ENCODE measurements at places on chromosomes 16 and 17.

GRCh38 chr16:85553436-85554113 is 59.5 kb upstream of the GSE1 start:
- peak; percentile 88 for DNase-seq

- no peak for DNase-seq
Measured at GRCh38 chr16:51710186-51710585, 559.1 kb upstream of the SALL1 start.

DNA sequence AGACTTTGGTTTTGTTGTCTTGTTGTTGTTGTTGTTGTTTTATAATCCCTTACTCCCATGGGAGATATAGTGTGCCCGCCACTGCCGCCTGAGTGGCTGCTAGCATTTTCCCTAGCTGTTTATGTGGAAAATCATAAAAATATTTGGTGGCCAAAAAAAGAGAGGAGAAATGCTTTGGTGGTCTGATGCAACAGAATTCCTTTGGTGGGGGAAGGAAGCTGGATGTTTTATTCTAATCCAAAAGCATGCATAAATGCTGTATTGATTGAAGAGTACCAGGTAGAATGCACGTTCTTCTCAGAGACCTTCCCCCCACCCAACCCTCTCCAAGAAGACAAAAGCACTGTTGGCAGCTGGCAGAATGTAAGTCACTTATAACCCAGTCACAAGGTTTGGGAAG is 93.2 kb downstream of the C17orf67 start:
- no peak for DNase-seq

DNA sequence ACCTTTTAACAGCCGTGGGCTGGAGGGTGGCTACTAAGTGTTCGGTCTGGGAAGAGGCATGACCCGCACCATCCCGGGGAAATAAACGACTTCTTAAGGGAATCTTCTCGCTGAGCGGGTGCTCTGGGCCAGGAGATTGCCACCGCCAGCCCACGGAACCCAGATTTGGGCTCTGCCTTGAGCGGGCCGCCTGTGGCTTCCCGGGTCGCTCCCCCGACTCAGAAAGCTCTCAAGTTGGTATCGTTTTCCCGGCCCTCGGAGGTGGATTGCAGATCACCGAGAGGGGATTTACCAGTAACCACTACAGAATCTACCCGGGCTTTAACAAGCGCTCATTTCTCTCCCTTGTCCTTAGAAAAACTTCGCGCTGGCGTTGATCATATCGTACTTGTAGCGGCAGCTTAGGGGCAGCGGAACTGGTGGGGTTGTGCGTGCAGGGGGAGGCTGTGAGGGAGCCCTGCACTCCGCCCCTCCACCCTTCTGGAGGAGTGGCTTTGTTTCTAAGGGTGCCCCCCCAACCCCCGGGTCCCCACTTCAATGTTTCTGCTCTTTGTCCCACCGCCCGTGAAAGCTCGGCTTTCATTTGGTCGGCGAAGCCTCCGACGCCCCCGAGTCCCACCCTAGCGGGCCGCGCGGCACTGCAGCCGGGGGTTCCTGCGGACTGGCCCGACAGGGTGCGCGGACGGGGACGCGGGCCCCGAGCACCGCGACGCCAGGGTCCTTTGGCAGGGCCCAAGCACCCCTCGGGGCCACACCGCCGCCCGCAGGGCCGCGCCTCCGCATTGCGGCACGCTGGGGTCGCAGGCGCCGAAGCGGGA is 3.6 kb upstream of the CBX4 start:
- DNase-seq = peak; percentile 64

GRCh38 chr16:22816475-22816874 is 2.5 kb downstream of the HS3ST2 start:
- DNase-seq = no peak

DNA sequence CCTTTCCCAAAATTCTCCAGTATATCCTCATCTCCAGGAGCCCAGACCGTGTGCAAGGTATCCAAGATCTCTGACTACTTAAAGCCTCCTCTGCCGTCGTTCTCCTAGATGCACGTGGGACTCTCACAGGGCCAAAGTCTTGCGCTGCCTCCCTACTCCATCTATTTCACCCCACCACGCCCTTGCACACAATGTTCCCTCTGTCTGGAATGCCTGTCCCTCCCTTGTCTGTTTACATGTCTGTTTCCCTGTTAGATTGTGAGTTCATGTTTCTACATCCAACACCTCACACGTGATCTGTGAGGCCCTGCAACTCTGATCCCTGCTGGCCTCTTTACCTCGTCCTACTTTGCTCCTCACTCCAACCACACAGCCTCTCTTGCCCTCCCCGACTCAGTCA is 4.9 kb upstream of the FZD2 start:
- no peak for DNase-seq

- DNase-seq = no peak
Measured at GRCh38 chr17:42748202-42748907, 3.5 kb upstream of the EZH1 start.

GRCh38 chr17:63998721-63999679 is 849 bp downstream of the PRR29 start:
- no peak for DNase-seq

DNA sequence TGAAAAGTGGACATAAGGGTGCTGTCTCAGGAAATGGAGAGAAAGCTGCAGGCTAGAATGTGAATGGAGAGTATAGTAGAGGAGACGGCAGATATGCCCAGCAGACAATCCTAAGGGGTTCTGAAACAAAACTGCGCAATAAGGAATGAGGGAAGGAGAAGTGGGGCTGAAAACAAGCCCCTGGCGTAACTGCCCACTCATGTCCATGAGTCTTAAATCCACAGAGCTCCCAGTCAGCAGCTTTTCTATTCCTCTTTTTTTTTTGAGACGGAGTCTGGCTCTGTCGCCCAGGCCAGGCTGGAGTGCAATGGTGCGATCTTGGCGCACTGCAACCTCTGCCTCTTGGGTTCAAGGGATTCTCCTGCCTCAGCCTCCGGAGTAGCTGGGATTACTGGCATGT is 5.9 kb downstream of the STRADA start:
- DNase-seq = no peak

DNA sequence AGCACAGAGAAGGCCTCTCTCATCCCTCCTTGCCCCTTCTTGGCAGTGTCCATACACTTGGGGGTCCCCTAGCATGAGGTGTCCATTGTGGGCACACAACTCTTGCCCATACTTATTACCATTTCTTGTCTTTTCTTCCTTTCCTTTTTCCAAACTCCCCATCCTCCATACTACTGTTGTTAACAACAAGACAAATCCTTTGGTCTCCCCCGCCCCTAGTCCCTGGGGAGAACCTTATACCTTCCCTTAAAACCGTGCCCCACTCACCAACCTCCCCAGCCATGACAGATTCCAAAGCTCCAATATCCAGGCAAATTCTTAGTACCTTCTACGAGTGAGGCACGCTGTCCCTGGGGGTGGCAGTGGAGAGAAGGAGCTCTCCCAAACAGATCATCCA is 82.9 kb downstream of the GAS7 start:
- no peak for DNase-seq

DNA sequence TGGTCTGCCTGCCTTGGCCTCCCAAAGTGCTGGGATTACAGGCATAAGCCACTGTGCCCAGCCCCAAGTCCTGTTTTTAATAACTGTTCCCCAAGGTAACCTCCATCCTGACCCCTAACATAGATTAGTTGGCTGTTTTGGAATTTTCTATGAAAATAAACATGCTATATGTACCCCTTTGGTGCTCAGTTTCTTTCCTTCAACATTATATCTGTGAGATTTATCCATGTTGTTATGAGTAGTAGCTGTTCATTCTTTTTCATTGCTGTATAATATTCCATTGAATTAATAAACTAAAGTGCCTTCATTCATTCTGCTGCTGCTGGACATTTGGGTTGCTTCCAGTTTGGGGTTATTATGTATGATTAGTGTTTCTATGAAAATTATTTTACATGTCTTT is 26.3 kb upstream of the FMNL1 start:
- no peak for DNase-seq
